ENCODE measurements at places on chromosomes 2 and 18. TPM values are rescaled to one million over a fixed set of nuclear protein-coding genes. Genes with fewer than 3 reads are reported as not detected.

Gene CCDC150
- polyA plus RNA-seq = 0.21 TPM

DNA sequence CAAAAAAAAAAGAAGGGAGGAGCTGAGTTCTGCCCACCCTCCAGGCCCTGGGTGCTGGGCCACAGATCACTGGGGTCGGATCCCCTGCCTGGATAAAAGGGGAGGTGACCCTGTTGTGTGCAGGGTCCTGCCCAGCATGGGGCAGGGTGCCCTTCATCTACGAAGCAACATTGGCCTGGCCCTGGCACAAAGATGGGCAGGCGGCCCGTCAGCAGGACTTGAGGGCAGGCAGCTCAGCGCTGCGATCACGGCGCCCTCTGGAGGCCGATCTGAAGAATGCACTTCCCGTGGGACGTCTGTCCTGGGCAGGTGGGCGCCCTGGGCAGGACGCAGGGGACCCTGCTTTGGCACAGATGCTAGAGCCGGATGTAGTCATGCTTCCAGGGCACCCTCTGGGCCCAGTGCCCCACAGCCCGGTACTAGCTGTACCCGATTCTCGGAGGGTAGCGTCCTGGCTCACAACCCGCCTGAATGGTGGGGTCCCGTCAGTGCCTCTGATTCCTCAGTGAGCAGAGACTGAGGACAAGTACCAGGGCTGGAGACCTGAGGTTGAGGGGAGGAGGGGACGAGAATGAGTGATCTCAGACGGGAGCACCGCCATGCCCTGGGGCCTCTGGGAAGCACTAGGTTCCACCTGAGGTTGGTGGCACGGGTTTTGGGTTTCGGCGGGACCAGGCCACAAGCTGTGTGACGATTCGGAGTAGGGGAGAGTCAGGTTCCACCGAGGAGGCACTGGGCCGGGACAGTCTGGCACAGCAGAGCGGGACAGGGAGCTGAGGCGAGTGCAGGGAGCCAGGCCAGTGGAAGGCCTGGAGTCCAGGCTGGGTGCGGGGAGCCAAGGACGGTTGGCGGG lies 18.0 kb downstream of the ARID5A start:
- DNase-seq = peak; percentile 79

DNA sequence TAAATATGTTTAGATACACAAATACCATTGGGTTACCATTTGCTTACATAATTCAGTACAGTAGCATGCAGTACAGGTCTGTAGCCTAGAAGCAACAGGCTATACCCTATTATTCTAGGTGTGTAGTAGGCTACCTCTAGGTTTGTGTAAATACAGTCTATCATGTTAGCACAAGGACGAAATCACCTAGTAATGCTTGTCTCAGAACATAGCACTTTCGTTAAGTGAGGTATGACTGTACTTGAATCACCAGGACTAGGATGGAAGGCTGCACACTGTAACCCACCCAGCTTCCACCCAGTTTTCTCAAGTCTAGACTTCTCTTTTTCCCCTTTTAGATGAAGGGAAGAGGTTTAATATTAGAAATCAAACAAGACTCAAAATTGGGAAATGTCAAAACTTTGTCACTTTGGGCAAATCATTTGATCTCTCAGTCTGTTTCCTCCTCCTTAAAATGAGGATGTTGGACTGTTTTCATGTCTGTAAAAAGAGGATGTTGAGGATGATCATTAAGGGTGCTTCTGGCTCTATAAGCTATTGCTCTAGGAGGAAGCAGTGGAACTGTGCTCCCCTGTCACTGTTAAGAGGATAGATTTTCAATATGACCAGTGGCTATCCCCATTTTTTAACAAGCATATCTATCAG lies 3.7 kb upstream of the SOCS6 start:
- no peak for DNase-seq

Gene DSG1
- polyA plus RNA-seq = not detected

Gene SP110
- 131 TPM for polyA plus RNA-seq

Gene SLC40A1
- polyA plus RNA-seq = 13.0 TPM

Gene KCNG2
- not detected for polyA plus RNA-seq

Gene TRAK2
- polyA plus RNA-seq = 53.0 TPM

DNA sequence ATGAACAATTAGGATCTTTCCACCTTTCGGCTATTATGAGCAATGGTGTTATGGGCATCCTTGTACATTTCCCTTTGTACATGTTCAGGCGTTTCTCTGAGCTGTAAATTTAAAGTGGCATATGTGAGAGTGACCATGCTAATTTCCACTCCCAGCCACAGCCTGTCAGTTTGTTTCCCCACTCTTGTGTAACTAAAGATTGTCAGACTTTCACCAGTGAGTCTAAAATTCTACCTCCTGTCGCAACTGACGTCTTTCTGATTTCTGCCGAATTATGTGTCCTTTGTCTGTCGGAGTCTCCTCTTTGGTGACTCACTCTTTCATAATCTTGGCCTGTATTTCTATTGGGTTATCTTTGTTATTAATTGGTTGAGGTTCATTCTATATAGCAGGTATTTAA lies 50.7 kb downstream of the TRAPPC12 start:
- no peak for DNase-seq

- DNase-seq = no peak
Observed at GRCh38 chr2:10844097-10844496, 31.5 kb upstream of the PDIA6 start.

DNA sequence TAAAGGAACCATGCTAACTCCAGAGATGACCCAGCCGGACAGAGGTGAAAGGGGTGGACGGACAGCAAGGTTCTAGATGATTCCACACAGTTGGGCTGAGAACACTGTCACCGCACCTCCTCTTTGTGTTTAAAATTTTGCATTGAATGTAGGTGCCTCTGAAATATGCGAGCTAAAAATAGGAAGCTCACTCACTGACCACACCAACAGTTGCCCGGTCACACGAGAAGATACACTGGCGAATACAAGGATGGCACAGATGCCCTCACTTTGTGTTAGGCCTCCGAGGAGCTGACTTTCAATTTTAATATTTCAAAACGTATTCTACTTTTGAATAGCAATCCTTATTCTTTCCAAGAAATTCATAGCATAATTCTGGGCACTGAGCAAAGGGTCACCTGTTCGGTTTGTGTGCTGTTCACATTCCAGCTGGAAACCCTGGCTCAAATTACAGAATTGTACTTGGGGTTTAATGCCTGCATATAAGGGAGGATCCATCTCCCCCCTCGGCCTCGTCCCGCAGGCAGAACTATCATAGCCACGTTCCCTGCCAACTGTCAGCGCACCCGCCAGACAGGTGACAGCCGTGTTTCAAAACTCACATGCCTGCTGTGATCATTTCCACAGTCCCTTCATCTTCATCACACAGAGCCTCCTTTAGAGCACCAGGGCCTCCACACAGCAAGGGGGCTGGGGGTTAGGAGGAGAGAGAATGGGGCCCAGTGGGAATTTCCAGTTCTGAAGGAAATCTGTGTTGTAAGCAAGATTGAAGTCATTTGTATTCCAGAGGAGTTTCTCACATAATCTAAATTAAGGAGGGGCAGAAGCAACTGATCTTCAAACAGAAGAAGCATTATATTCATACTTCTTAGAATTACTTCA lies 48.2 kb downstream of the ADI1 start:
- DNase-seq = no peak

Gene CPO
- polyA plus RNA-seq = not detected

DNA sequence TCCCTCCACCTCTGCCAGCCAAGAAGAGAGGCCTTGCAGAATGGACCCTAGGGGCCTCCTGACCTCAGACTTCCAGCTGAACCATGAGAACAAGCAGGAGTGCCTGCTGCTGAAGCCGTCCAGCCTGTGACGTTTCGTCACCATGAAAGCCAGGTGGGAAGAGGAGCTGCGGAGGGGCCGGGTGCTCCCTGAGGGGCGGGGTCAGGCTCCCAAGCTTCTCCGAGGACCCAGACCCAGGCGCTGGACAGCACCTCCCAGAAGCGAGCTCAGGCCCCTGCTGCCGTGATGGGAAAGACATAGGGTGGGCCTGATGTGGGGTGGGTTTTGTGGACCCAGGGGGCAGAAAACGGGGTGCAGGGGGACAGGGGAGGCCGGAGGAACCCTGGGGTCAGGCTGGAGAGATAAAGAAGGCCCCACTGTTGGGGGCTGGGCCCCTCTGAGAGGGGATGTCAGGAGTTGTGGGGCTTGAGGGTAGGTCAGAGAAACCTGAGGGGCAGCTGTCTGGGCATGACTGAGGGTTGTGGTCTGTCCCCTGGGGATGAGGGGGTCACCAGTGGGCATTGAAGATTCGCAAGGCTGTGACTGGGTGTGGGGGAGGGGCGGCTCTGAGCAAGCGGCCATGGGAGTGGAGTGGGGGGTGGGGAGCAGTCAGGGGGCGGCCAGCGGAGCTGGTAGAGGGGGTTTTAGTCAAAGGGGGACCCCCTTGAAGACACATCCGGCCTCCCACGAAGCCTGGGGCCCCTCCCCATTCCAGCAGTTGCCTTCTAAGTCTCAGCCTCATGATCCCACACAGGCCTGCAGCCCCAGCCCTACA lies 73.4 kb upstream of the ODC1 start:
- no peak for DNase-seq

DNA sequence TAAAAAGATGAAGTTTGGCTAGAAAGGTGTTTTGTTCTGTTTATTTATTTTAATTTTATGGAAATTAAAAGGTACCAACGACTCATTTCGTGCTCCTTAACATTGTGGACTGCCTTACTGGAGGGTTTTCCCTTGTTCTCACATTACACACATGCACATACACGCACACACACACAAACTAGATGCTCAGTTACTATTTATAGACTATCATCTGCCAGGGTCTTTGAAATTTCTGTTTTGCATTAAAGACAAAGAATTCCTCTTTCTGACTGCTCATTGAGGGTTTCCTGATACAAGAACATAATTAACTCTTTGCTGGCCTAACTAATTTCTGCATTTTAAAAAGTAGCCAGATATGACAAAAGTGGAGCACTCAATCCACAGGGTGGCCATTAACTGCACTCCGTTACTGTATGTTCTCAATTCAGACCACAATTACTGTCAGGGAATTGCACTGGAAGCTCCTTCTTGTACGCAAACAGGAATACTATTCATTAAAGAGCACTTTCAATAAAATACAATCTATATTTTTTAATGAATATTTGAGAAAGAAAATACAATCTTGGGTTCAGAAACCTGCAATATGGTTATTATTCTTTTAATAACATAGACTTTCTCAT lies 366.9 kb upstream of the GALNT5 start:
- DNase-seq = no peak

DNA sequence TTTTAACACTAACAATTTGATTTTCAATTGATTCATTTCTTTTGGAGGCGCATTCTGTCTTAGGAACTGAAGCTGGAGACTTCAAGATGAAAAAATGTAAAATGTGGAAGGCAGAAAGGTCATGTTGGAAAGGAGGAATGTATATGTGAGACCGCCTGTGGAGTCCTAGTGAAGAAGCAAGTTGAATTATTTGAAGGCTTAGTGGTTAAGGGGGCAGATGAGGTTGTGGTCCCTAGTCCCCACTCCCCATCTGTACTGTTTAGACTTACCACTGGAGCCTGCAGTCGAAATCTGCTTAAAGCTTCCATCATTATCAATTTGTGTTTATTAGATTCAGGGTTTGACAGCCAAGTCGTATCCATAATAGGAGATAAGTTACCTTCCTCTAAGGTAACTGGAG lies 15.4 kb upstream of the MIB1 start:
- no peak for DNase-seq

All from CD4-positive, CD25-positive, alpha-beta regulatory T cell (primary cell).